ENCODE measurements at places on chromosomes 6 and 20.

- no peak for DNase-seq
These were observed 65.3 kb downstream of the CTNNBL1 start for GRCh38 chr20:37759052-37759553.

DNA sequence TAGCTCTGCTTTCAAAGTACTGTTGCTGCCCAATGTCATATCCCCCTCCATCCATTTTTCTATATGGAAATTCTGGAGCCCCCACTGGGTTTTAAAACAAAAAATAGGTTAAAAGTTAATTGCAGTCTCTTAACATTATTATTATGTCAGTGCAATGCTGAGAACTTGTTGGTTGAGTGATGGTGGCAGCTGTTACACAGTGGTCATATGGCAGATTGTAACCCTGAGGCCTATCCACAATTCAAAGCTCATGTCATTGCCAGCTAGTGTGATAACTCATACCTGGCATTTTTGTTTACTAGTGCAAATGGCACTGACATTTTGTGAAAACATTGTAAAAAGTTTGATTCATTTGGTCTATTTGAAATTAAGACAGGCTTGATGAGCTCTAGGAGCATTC, 305.7 kb upstream of the FLRT3 start:
- no peak for DNase-seq

DNA sequence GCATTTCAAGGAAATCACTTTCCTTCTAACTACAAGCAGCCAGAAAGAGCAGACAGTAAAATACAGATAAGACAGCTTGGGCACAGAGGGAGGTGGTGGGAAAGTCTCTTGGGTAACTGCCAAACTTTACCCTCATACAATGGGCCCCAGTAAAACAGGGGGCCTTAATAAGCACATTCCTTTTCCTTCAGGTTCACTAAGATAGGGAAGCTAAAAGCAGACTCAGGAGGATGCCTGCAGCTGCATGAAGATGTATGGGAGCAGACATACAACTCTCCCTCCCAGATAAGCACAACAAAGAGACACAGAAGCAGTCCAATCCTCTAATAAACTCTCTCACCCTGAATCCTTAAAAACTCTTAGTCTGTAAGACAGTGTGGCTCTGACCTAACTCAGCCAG, 49.0 kb downstream of the SIM1 start:
- DNase-seq, result no peak

DNA sequence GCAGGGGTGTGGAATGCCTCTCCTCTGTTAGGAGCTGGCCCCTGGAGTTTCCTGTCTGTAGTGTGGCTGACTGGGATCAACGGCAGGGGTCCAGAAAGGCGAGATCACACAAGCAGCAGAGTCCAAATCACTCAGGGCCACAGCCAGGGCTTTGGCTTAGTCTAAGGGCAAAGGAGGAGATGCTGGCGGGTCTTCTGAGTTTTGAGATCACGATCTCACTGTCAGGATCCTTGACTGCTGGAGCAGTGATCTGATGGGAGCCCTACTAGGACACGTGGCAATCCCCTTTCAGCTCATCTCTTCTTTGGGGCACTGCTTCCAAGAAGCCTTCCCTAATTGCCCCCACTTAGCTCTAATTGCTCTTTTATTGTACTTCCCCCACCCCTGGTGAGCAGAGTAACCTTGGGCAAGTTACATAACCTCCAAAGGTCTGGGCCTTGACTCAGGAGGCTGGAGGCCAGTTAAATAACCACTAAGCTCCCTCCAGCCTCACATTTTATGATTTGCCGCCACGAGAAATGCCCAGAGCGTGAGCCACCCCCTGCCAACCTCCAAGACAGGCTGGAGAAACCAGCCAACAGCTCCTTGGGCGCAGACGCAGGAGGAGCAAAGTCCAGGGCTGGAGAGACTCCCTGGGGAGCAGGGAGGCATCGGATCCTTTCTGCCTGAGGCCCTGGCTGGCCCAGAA, 12.0 kb downstream of the KCNK5 start:
- no peak for DNase-seq

DNA sequence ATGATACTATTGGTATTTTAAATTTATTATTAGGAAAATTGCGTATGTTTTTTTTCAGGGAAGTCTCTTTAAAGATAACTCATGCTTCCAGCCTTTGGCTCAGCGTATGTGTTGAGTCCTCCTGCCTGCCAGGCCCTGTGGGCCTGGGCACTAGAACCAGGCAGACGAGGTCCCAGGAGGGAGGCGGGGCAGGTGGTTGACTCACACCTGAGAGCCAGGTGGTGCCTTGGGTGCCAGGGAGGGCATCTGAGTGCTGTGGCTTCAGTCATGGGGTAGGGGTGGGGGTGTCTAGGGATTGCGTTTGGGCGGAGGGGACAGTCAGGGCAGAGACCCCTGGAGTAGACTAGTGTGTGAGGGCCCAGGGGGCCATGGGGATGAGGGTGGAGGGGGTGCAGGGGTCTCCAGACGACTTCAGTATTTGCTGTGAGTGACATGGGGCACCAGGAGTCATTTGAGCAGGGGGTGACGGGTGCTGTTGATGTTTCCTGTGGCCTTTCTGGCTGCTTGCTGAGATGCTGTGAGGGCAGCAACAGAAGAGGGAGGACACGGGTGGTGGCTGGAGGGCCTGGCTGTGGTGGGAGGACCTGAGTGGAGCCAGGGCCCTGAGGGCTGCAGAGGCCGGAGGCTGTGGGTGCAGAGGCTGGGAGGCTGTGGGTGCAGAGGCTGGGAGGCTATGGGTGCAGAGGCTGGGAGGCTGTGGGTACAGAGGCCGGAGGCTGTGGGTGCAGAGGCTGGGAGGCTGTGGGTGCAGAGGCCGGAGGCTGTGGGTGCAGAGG, 14.8 kb upstream of the ADRM1 start:
- no peak for DNase-seq

GRCh38 chr20:52313341-52313963, 121.9 kb upstream of the ZFP64 start:
- DNase-seq, result no peak

GRCh38 chr20:4972506-4973251, 28.6 kb downstream of the SLC23A2 start:
- no peak for DNase-seq

GRCh38 chr6:15283986-15284361, 38.1 kb downstream of the JARID2 start:
- no peak for DNase-seq

GRCh38 chr6:58113960-58114359, 796.5 kb downstream of the PRIM2 start:
- no peak for DNase-seq

DNA sequence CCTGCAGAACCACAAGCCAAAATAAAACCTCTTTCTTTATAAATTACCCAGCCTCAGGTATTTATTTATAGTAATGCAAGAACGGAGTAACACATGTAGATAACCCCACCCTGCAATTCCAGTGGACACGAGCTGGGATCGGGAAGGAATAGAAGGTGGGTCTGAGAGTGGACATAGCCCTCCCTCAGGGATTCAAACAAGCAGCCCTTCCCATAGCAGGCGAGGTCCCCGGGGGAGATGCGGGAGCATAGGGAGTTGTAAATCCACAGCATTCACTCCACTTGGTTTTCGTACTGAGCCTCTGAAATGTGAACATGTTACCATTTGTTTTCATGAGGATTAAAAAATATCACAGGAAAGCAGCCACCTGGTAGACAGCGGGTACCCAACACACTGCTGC, 312.6 kb downstream of the CDH4 start:
- no peak for DNase-seq
